ENCODE measurements at places on chromosomes 11 and 22.

GRCh38 chr11:129190087-129190486, 2.0 kb downstream of the ARHGAP32 start:
- no peak for DNase-seq
- H3K36me3 ChIP-seq, result no peaks in the 10 kb centered on the region
- no peak overlapping the region for H3K27ac ChIP-seq
- no peaks in the 10 kb centered on the region for H3K27me3 ChIP-seq
- H3K4me3 ChIP-seq, result no peak overlapping the region

DNA sequence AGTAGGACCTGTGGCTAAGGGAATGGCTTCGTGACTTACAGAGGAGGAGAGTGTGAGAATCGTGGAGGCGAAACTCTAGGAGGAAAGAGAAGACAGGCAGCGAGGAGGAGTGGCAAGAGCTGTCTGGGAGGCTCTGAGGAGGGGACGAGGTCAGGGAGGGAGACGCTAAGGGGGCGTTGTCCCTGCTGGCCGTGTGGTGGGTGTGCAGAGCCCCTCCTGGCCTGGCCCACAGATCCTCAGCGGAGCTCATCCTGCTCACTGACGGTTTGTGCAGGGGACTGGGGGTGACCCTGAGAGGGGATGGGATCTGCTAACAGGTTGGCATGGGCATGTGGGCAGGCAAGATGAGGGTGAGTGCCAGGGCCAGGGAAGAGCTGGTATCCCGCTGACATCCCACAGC, 56.5 kb upstream of the PRR5 start:
- no peaks in the 10 kb centered on the region for H3K36me3 ChIP-seq
- H3K4me3 ChIP-seq, result no peak overlapping the region
- H3K27ac ChIP-seq, result no peak overlapping the region
- no peaks in the 10 kb centered on the region for H3K4me1 ChIP-seq
- DNase-seq, result no peak

DNA sequence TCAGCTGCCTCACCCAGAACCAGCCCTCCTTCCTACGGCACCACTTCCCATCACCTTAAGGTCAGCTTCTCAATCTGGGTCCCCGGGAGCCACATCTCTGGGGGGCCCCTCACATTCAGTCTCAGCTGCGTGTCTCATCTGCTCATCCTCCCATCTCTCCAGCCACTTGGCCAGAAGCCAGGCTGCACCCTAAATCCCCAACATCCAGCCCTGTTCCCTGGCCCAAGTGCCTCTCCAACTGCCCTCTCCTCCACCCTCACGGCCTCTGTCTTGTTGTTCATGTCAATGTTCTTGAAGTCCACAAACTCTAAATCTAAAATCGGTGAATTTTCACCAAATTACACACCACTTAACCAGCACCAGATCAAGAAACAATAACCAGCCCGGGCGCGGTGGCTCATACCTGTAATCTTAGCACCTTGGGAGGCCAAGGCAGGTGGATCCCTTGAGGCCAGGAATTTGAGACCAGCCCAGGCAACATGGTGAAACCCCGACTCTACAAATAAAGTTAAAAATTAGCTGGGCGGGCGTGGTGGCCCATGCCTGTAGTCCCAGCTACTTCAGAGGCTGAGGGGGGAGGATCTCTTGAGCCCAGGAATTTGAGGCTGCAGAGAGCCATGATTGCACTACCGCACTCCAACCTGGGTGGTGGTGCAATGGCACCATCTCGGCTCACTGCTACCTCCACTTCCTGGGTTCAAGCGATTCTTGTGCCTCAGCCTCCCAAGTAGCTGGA, 33.7 kb downstream of the A4GALT start:
- H3K4me3 ChIP-seq, result no peak overlapping the region
- H3K4me1 ChIP-seq, result no peaks in the 10 kb centered on the region
- H3K27me3 ChIP-seq, result no peaks in the 10 kb centered on the region
- DNase-seq, result no peak

- no peaks in the 10 kb centered on the region for H3K36me3 ChIP-seq
- peaks cover 9% of the 10 kb centered on the region for H3K27me3 ChIP-seq
- no peak overlapping the region for H3K4me3 ChIP-seq
- peaks cover 23% of the 10 kb centered on the region for H3K4me1 ChIP-seq
Measured at GRCh38 chr22:50303848-50304527, 3.5 kb downstream of the PLXNB2 start.

DNA sequence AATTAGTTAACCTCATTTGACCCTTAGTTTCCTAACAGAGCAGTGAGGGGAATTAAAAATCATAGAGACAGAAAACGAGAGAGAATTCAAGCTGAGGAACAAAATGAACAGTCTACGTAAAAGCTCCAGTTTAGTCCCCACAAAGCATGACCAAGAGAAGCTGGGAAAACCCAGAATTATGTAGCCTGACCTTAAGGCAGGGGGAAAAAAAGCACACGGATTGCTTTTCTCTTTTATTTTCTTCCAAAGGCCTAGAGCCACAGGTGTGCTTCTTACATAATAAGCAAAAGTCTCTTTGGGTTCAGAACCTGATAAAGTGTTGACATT, 514 bp upstream of the AMBRA1 start:
- H3K4me3 ChIP-seq, result peak overlapping the region; percentile 88
- H3K4me1 ChIP-seq, result peaks cover 51% of the 10 kb centered on the region
- peaks cover 11% of the 10 kb centered on the region for H3K36me3 ChIP-seq
- no peaks in the 10 kb centered on the region for H3K27me3 ChIP-seq
- H3K27ac ChIP-seq, result peak overlapping the region; percentile 71

- no peaks in the 10 kb centered on the region for H3K36me3 ChIP-seq
- H3K4me3 ChIP-seq, result no peak overlapping the region
- no peak overlapping the region for H3K27ac ChIP-seq
- H3K4me1 ChIP-seq, result no peaks in the 10 kb centered on the region
- peak; percentile 29 for DNase-seq
- H3K27me3 ChIP-seq, result peaks cover 23% of the 10 kb centered on the region
Measured at GRCh38 chr11:93236741-93237675, 39.2 kb upstream of the SLC36A4 start.

DNA sequence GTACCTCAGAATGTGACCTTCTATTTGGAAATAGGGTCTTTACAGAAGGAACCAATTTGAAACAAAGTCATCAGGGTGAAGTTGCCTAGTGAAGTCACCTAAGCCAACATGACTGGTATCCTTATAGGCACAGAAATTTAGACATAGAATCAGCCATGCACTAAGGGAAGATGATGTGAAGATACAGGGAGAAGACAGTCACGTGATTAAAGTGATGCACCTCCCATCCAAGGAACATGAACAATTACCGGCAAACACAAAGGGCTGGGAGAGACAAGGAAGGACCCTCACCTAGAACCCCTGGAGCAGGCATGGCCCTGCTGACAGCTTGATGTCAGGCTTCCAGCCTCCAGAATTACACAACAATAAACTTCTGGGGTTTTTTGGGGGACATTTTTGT, 3.2 kb upstream of the CRYBB2 start:
- no peak for DNase-seq
- no peaks in the 10 kb centered on the region for H3K36me3 ChIP-seq
- peaks cover 3% of the 10 kb centered on the region for H3K27me3 ChIP-seq
- no peak overlapping the region for H3K27ac ChIP-seq
- no peaks in the 10 kb centered on the region for H3K4me1 ChIP-seq
- H3K4me3 ChIP-seq, result no peak overlapping the region

DNA sequence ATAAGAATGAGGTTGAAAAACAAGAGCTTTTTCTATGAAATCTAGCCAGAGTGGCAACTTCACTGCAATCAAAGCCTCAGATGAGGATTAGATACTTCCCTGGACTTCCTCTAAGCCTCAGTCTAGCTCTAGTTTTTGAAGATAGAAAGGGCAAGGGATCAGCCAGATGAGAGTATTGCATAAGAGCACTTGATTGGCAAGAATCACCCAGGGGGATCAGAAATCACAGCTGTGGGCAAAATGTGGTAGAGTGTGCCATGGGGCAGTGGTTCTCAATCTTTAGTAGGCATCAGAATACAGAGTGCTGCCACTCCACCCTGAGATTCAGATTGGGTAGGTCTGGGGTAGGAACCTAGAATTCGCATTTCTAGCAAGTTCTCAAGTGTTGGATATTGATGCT, 82.4 kb downstream of the EXT2 start:
- H3K36me3 ChIP-seq, result peaks cover 3% of the 10 kb centered on the region
- H3K27me3 ChIP-seq, result no peaks in the 10 kb centered on the region
- DNase-seq, result no peak

GRCh38 chr11:65390099-65390941, 3.9 kb downstream of the FRMD8 start:
- no peaks in the 10 kb centered on the region for H3K27me3 ChIP-seq
- no peak for DNase-seq
- no peak overlapping the region for H3K4me3 ChIP-seq
- H3K27ac ChIP-seq, result peak overlapping the region; percentile 61
- H3K4me1 ChIP-seq, result peaks cover 59% of the 10 kb centered on the region
- H3K36me3 ChIP-seq, result peaks cover 38% of the 10 kb centered on the region
